Memory B cell (primary cell): ENCODE measurements at places on chromosomes 1 and 21.
A peak's percentile ranks its signal among the peaks of the same experiment; 100 is the strongest.

DNA sequence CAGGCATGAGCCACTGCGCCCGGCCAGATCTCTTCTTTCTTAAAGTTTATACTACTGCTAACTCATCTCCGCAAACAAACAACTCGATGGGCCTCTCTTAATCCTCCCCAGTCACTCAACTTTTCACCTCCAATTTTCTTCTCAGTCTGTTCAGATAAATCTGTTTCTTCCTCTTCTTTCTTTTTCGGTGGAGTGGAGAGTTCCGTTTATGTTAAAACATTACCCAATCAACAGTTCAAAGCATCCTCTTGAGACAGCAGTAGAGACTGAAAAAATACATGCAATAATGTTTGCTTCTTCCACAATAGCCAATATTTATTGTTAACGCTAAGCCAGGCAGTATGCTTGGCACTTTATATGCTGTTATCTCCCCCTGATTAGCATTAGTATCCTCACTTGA lies 1.4 kb upstream of the ANKRD13C start:
- no peak for DNase-seq

- DNase-seq = no peak
These were observed 32.0 kb downstream of the TTC39A start for GRCh38 chr1:51298322-51298705.

DNA sequence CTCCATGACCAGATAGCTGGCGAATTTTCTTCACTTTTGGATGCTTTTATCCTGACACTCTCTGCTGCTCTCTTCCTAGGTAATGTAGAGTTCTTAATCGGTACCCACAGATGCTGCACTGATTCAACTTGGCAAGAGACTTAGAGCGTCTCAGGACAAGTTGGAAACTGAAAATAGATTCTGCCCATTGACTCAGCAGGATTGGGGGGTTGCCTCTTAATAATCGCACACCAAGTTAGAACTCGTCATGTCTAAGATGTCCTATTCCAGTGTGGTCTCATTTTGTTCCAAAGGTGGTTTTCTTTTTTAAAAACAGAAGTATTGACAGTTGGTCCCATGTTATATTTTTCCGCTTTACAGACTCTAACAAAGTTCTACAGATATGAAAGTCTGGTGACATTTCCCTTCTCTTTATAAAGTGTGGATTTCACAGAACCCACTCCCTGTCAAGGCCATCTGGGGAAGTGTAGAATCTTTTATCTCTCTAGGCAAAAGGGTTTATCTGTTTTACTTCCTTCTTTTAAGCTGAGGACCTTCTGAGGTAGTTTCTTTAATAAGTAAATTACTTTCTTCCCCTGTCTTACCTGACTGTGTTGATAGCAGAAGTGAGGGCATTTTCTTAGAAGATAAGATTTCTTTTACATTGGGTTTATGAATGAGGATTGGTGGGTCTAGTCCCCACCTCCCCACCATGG lies 12.1 kb upstream of the DIPK1A start:
- DNase-seq = no peak

DNA sequence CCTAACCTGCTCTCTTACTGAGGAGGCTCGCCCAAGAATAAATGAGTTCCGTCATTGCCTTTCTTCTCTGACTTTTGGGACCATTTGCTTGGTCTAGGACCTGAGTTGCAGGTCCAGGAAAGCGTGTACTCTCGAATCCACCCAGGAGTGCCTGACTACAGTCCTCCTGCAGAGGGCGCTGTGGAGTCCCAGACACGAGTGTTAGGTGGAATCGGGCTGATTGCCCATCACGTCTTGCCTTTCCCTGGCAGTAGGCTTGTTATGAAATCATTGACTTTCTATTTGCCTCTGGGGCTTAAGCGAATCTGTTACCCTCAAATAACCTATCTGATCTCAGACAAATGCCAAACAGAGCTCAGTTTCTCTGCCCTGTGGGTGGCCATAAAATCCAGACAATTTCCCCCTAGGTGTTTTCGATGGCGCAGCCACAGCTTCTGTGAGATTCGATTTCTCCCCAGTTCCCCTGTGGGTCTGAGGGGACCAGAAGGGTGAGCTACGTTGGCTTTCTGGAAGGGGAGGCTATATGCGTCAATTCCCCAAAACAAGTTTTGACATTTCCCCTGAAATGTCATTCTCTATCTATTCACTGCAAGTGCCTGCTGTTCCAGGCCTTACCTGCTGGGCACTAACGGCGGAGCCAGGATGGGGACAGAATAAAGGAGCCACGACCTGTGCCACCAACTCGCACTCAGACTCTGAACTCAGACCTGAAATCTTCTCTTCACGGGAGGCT lies at the start of gene IL20:
IL20 (plus strand) TSS at position 685 of the 733 bp plus-strand sequence. CDS start 230 bp downstream, outside the sequence.
- peak; percentile 83 for DNase-seq

DNA sequence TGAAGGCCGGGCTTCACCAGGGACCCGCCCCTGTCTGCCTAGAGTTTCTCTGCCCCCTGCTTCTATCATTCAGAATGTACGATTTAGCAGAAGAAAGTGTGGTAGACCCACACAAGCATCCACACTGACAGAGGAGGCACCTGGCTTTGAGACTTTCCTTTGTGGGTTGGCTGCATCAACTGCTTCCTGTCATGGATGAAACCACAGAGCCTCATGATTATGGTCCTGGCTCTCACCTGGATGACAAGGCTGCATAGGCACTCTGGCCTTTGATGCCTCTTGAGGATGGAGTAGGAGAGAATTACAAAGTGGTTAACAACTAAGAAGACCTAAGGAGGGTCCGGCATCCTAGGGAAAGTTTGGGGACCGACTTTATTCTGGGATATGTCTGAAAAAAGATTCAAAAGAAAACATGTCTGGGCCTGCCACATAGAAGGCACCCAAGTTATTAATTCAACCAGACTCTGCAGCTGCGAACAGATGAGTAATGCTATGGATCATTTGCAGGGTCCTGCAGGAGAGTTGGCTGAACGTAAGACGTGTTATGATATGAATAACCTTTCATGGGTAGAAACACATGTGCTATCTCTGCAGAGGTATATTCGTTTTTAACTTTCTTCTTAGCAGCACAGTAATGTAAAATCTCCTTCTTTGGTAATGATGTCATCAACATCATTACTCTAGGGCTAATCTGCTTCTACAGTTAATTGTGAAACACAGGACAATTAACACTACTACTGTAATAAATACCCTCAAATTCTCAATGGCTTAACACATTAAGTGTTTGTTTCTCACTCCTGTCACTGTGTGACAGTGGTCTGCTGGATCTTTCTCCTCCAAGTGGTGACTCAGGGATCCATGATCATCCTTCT lies 136.2 kb downstream of the SLC35F3 start:
- DNase-seq = no peak

- no peak for DNase-seq
These were observed 50.3 kb downstream of the CASQ2 start for GRCh38 chr1:115718011-115718754.

- DNase-seq = no peak
These were observed 9.9 kb downstream of the CACHD1 start for GRCh38 chr1:64479874-64480273.

DNA sequence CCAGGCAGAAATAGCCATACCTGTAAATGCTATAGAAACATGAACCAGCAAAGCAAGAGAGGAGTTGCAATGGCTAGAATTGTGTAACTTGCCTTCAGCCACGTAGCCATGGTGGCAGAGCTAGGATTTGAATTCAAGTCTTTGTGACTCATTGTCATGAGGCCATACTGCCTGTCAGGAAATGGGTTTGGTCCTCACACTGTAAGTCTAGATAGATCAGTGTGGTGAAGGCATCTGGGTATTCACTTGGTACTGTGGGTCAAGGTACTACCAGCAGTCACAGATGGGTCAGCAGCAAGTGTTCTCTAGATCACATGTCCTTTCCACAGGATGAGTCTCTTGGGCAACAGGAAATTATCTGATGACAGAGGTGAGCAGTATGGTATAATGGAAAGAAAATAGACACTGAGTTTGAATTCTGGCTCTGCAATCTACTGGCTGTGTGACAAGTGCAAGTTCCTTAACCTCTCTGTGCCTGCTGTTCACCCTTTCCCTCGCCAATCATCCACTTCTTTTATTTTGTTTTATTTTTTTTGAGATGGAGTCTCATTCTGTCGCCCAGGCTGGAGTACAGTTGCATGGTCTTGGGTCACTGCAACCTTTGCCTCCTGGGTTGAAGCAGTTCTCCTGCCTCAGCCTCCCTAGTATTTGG lies 36.9 kb downstream of the FGGY start:
- no peak for DNase-seq

- DNase-seq = no peak
These were observed 88.9 kb upstream of the ARHGAP29 start for GRCh38 chr1:94326329-94326728.

GRCh38 chr1:9289711-9290485 lies 2.8 kb upstream of the SPSB1 start:
- no peak for DNase-seq

DNA sequence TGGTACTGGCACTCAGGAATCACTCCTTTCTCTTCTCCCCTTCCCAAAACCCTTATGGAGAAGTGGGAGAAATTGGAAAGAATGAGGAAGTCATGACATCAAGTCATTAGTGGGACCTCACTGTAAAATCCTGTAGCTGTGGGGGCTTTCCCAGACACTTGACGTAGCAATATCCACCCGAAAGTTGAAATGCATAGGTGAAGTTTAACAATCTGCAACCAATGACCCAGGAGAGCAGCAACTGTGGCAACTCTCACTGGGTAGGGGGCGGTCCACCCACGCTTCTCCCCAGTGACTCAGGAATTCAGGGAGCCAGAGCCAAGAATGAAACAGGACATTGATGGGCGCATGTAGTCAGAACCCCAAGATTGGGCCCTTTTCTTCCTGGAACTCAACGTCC lies 27.0 kb downstream of the ABCA4 start:
- DNase-seq = no peak

- no peak for DNase-seq
These were observed 80.6 kb downstream of the TBX19 start for GRCh38 chr1:168361252-168361651.

- no peak for DNase-seq
These were observed 632.7 kb upstream of the NR5A2 start for GRCh38 chr1:199394856-199395255.

GRCh38 chr1:94633051-94633450 lies 91.5 kb upstream of the F3 start:
- no peak for DNase-seq

- no peak for DNase-seq
These were observed 29.9 kb upstream of the POU3F1 start for GRCh38 chr1:38076455-38076854.

- no peak for DNase-seq
These were observed 202.2 kb upstream of the C8B start for GRCh38 chr1:57167997-57168396.

GRCh38 chr1:218273762-218274479 lies 11.2 kb upstream of the RRP15 start:
- DNase-seq = no peak

GRCh38 chr1:64965366-64966157 lies 787 bp downstream of the JAK1 start:
- DNase-seq = peak; percentile 67

DNA sequence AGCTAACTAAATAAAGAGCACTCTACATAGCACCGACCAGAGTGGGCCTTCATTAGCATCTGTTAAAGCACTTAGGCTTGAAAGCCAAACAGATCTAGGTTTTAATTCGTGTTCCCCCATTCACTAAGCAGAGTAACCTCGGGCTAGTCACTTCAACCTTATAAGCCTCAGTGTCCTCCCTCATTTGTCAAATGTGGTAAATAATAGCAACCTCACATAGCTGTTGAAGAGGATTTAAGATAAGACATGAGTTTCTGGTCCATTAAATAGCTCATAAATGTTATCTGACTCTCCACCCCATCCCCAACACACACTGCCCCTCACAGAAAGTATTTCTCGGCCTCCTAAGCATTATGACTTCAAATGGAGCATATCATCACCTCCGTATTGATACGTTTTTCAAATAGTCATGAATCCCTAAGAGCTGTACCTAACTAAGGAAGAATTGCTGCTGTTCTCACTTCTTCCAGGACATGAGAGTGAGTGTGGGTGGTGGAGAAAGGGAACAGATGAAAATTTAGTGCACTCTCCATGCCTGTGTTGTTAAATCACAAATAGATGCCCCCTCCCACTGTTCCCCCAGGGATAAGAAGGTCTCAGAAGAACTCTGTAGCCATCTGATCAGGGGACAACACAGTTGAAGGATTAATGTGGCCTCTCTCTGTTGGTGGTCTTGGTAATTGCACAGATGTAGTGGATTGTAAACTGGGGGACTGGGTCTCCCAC lies 47.6 kb downstream of the PLPP3 start:
- DNase-seq = no peak

GRCh38 chr1:55610203-55610602 lies 395.0 kb upstream of the USP24 start:
- no peak for DNase-seq

DNA sequence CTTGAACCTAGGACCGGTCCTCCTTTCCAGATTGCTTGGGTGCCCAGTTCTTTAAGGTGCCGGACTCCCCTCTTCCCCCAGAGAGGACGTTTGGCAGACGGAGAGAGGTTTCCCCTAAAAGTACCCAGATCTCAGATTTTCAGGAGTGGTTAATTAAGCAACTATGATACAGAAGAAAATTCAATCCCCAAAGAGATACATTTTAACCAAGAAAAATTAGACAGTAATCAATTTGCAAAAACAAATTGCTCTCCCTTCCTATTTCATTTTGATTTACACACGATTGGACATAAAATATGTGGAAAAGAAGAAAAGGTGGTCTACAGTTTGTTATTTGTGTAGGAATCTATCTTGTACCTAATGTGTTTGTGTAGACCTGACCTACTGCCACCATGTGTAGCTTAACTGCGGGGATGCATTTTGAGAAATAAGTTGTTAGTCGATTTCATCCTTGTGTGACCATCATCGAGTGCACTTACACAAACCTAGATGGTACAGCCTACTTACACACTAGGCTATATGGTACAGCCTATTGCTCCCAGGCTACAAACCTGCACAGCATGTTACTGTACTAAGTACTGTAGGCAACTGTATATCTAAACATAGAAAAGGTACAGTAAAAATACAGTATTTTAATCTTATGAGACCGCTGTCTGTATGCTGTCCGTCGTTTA lies 755 bp downstream of the RPAP2 start:
- DNase-seq = no peak

- no peak for DNase-seq
These were observed 279.1 kb downstream of the PCP4 start for GRCh38 chr21:40146216-40146837.

GRCh38 chr1:225881959-225882693 lies at the start of gene TMEM63A:
TSS of gene TMEM63A (minus strand) at chr1:225882380. CDS start at chr1:225877580, 4,800 bp downstream.
- peak; percentile 84 for DNase-seq

DNA sequence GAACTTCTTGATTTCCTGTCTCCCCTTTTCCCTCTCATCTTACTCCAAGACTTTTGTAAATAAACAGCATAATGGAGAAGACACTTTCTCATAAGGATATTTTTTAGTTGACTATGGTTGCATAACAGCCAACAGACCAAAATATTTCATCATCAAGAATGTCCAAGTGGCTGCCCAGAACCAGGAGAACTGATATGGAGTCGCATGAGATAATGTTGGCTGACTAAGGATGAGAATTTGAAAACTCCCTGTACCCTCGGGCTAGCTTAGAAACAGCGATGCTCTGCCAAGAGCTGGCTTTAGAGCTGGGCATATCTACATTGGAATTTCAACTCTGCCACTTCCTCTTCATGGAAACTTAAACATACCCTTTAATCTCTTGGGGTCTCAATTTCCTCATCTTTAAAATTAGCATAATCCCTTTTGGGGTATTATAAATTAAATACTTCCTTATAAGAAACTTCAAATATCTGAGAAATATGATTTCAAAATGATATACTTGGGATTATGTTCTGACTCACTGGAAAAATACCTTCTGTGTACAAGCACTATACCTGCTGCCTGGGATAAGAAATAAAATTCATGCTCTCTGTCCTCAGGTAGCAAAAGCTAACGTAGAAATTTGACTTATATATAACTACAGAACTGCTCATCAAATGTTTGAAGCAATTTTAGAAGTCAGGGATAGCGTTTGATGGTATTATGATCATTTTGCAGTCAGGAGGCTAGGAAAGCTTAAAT lies 777.3 kb downstream of the LTN1 start:
- DNase-seq = no peak

GRCh38 chr1:47856996-47857395 lies 140.2 kb downstream of the TRABD2B start:
- DNase-seq = no peak
